ENCODE measurements at places on chromosomes 3 and 15.

DNA sequence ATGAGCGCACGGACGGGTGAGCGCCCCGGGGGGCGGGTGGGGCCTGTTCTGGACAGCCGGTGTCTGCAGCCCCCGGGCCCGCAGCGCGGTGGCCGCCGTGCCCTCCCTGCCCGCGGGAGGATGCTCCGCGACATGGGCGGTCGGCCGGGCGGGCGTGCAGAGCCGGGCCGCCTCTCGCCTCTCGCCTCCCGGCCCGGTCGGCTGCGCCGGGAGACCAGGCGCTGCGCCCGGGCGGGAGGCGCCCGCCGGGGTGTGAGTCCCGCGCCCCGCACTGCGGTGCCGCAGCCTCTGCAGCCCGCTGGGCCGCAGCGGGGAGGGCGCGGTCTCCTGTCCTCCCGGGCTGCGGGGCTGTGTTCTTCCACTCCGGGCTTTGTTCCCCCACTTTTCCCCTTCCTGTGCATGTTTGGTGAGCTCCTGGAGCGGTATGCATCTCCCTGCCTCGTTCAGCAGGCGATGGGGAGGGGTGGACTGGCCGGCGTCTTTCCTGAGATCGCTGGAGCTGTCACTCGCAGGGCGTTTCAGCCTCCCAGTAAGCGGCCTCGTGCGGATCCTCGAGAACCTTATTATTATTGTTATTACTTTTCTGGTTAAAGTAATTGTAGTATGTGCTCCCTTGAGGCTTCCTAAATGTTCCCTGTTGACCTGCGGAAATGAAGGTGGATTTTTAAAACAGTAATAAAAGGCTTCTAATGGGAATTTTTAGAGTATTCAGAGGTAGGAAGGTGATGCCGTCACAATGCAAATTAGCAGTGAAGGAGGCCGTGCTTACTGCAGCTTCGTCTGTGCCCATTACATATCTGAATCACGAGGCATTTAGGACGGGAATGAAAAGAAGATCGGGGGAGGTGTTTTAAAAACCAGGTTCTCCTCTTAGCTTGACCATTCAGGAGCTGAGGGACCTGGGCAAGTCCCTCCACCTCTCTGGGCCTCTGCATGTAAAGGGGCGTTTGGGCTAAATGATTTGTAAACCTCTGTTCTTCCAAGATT lies 593 bp downstream of the TMOD2 start:
- DNase-seq: peak; percentile 44

DNA sequence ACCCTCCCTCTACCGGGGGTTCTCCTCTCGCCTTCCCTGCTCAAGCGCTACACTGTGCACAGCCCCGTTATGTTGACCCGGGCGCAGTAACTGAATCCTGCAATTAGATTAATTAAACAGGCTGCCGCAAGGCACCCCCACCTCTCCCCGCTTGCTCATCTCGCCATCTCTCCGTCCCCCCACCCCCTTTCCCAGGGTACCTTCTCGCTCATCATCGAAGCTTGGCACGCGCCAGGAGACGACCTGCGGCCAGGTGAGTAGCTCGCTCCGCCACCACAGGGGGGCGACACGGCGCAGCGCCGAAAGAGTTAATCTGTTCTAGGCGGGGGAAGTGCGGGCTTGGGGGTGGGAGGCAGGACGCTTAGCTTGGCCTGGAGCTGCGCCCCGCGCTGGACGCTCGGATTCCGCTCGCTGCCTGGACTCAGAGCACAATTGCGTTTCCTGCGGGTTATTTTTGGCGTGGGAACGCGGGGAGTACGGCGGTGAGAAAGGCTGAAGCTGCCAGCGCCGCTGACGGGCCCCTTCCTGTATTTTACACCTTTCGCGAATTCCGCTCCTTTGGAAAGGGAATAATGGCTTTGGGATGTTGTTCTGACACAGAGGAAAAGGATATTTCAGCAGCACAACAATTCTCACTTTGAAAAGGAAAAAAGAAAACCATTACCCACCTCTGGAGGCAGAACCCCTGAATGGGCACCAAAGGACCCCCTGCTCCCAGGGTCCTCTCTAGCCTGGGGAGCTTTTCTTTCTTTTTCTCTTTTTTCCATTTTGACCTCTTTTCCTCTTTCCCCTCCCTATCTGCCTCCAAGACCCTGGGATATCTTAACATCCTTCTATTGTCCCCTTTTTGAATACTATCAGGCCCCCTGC lies 1.5 kb downstream of the DLL4 start:
- peak; percentile 48 for DNase-seq

DNA sequence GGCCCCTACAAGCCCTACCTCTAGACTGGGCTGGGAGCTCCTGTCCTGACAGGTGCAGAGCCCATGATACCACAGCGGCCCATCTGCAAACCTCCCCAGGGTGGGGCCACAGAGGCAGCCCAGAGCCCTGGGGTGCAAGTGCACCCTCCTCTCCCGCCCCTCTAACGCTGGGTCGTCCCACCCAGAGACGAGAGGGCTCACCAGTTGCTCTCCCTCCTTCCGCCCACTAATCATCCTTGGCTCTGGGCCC lies 742 bp downstream of the TNK2 start:
- DNase-seq: no peak

DNA sequence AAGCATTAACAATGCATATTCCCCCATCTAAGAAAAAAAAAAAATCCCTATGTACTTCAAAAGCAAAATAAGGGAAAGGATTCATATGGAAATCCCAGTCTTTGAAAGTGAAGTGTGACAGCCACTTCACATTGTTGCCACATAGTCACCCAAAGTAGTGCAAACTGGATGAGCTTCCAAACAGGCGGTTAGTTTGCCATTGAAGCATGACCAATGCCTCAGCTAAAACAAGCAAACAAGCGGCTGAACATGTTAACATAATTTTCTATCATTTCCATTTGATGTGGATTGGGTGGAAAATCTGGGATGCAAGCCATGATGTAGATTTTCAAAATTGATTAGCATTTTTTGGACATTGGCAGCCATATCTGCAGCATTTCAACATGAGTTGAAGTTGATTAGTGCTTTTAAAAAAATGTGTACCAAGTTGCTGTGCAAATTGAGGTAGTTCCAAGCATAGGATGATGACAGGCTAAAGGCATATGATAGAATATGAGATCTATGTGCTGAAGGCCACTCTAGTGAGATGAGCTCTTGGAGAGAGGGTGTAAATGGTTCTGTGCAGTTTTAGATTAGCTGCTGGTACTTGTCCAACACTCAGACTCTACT lies 405.2 kb downstream of the NR2F2 start:
- no peak for DNase-seq

GRCh38 chr15:74175271-74176191 lies 2.0 kb downstream of the ISLR start:
- no peak for DNase-seq

DNA sequence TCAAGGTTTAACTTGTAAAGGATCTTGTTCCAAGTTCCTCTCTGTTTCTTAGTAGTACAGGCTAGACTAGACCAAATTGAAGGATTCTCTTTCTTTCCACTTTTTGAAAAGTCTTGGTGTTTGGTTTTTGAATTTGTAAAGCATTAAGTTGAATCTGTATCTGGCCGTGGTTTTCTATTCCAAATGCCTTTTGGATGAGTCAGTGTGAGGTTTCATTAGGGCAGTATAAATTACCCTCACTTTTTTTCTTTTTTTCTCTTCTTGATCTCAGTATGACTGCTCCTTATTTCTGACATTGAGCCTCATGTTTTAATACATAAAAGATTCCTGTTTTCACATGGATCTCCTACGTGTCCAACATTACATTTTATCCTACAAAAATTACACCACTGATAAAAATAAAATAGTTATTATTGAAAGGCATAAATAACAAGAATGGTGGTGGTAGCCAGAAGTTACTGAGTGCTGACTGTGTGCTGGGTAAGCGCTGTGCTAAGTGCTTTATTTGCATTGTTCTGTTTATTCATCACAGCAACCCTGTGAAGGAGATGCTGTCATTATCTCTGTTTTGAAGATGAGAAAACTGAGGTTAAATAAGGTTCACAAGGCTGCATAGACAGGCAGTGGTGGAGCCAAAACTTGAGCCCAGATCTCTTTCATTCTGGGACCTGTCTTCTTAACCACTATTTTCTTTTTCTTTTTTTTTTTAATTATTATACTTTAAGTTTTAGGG lies 48.3 kb downstream of the MITF start:
- no peak for DNase-seq

GRCh38 chr3:83096-83495 lies 113.5 kb upstream of the CHL1 start:
- peak; percentile 31 for DNase-seq

- peak; percentile 97 for DNase-seq
Measured at GRCh38 chr15:56244038-56244810, 545 bp upstream of the RFX7 start.

Data from NCI-H524 (cell line).